ENCODE measurements at places on chromosomes 6 and 20.

GRCh38 chr20:14922503-14923267 lies 585.3 kb upstream of the FLRT3 start:
- no peak for DNase-seq

DNA sequence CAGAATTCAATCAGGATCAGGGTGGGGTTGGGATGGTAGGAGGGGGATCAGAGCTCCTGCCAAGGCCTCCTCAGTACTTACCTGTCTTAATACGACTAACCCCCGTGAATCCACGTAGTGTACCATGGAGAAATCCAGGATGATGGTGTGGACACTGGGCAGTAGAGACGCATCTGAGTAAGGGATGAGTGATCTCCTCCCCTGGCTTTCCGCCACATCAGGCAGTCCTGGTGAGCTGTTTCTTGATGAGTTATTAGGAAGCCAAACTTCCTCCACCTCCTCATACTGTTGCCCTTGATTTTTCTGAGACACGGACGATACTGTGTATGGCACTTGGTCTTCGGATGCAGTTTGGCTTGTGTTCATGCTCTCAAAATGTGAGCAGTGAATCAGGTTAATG lies 34.2 kb upstream of the SRPK1 start:
- no peak for DNase-seq

- no peak for DNase-seq
Measured at GRCh38 chr6:1363298-1363697, 26.1 kb upstream of the FOXF2 start.

- no peak for DNase-seq
Measured at GRCh38 chr20:63831646-63831992, 555 bp upstream of the ZBTB46 start.

DNA sequence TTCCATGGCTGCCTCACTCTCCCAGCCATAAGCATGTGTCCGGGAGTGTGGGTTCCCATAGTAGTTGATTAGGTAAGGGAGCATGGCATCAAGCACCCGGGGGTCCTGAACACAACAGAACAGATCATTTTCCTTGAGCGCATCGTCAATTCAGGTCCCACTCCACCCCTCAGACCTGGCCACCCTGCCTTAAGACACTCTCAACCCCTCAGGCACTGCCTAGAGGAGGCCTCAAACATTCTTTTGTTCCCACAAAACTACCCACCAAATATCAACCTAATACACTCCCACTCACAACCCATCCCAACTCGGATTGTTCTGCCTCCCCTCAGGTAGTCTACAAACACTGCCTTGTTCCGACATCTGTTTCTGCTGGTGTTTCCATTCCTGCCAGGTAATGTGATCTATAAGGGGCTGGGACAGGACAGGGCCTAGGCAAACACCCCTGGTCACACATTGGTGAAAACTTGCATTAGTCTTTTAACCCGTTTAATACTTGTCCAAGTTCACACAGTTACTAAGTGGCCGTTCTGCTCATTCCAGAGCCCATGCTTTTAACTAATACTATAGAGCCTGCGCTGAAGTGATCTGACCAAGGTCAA lies 1.4 kb downstream of the NFS1 start:
- no peak for DNase-seq

GRCh38 chr6:111524735-111525134 lies 41.7 kb upstream of the REV3L start:
- no peak for DNase-seq

- no peak for DNase-seq
Measured at GRCh38 chr20:4957939-4958362, 43.4 kb downstream of the SLC23A2 start.

GRCh38 chr6:129853996-129854711 lies 7.0 kb downstream of the TMEM244 start:
- DNase-seq = no peak

- no peak for DNase-seq
Measured at GRCh38 chr20:62978561-62978943, 26.0 kb downstream of the SLC17A9 start.

DNA sequence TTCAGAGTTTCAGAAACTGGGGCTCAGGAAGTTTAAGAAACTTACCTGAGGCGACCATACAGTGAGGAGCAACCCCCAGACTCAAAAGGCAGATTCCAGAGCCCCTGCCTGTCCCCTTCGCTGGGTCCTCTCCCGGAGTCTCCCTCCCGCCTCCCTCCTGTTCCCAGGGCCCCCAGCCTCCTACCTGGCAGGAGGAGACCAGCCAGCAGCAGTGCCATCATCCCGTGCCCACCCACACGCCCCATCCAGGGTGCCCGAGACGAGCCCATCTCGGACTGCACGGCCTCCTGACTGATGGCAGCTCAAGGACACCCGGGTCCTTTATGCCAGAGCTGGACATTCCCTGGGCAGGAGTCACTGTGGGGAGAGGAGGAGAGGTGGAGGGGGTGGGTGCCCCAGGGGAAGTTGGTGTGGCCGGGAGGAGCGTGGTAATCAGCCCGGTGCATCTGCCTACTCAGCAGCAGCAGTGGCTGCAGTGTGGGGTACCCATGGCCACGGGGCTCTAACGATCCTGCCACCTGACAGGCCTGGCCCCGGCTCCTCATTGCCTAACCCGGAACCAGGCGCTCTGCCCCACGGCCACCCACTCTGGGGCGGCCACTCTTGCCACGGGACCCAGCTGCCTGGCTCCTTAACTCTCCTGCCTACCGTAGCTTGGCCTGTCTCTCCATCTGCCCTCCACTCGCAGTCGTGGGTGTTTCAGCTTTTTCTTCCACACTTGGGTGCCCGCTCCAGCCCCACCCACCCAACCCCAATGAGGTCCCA lies at the start of gene CDSN:
CDSN (minus strand) TSS at position 296 of the 765 bp plus-strand sequence; CDS start at position 269, 27 bp downstream.
- DNase-seq = no peak

DNA sequence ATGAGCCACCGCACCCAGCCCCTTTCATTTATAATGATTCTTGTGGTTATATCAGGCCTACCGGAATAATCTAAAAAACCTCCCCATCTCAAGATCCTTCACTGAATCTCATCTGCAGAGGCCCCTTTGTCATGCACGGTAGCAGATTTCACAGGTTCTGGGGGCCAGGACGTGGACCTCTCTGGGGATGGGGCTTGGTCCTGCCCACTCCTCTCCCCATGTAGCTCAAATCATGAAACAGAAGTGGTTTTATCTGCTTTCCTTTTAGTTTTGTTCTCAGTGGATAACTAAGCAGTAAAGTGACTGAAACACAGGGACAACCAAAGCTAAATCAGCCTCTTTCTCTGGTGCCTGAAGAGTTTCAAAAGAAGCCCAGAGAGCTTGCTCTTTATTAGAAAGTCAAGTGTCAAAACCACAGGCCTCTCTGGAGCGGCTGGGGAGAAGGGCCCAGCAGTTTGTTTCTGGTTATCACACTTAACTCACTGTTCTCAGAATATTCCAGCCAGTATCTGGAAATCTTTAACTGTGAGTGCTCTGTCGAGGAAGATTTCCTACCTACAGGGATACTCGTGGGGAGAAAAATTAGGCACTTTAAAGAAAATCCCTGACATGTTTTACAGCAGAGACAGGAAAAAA lies 60.6 kb upstream of the FAM184A start:
- no peak for DNase-seq

- DNase-seq = peak; percentile 16
Measured at GRCh38 chr6:593139-593906, 63.6 kb downstream of the HUS1B start.

DNA sequence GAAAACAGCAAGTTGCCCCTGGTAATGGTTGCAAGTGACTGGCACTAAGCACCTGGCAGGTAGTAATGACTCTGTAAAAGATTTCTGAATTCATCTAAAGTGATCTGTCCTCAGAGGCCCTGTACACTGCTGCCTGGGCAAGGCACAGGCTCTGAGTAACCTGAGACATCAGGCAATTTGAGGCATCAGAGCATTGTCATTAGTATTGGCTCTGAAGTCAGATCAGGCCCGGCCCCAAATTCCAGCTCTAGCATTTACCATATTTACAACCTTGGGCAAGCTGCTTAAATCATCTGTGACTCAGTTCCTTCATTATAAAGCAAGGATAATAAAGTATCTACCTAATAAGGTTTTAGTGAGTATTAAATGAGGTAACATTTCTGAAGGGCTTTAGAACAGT lies 17.3 kb upstream of the TENT5A start:
- no peak for DNase-seq

- DNase-seq = peak; percentile 52
Measured at GRCh38 chr6:26240157-26241032, 124.6 kb upstream of the BTN3A2 start.

DNA sequence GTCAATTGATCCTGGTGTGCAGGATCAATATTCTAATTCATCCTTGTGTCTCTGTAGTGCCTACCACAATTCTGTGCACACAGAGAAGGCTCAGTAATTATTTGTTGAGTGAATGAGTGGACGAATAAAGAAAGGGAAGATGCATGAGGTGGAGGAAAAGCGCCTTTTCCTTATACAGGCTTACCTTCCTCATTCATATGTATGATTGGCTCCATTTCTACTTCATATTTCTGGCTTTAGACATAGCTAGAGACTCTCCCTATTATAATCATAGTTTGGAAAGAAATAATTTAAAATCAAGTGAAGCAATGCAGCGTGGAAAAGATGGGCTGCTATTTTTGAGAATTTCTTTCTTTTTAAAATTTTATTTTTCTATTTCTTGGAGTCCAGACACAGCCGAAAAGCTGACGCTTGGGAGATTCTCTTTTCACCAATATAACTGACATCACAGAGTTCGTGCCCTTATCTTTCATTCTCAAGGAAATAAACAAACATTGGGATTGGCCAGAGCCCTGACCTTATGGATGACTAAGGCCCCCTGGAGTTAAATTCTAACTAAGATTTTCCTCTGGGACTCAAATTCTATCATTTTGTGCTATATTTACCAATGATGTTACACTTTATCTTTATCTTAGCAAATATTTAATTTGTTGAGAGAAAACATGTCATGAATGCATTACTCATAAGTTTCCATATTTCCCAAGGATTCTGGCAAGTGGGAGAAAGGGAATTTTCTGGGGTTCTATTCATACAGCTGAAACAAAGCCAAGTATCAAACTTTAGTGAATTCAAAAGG lies 48.1 kb downstream of the PRL start:
- no peak for DNase-seq

DNA sequence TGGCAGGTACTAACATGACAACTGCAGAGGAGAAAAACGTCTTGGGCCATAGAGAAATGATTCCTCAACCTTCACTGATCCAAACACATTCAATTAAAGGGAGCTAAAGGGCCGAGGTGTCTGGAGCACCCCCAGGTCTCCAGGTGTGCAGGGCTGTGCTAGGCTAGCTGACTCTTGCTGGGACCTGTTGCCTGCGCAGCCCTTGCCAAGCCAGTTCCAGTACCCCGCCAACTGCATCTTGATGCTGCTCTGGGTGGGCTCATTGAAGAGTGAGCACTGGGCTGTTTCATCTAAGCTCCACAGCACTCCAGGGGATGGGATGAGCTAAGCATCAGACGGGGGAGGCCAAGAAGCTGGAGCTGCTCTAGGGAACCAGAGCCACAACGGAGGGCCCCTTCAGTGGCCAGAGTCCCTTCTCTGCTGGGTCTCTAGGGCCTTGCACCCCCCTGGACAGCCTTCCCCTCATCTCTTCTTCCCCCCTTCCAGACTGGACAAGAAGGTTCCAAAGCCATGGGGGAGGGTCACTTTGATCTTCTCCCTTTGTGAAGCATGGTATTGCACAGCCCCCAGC lies 15.9 kb downstream of the LEMD2 start:
- DNase-seq = no peak

DNA sequence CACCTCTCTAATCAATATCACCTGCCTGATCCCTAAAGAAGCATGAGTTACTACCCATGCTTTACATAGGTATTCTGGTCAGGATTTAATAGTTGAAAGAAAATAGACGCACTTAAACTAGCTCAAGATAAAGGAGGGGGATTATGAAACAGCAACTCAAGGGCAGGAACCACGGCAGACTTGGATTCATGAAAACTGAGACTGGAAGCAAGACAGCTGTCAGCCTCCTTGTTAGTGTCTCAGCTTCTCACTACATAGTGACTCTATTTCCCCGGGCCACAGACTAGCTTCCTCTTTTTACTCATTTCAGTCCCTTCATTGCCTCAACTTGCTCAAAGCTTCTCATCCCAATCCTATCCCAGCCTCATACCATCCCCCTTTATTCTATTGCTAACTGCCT lies 4.3 kb upstream of the SH3BGRL2 start:
- no peak for DNase-seq

- DNase-seq = no peak
Measured at GRCh38 chr20:63878899-63879663, 14.0 kb downstream of the TPD52L2 start.

GRCh38 chr6:13563009-13563408 lies 11.4 kb upstream of the SIRT5 start:
- no peak for DNase-seq

DNA sequence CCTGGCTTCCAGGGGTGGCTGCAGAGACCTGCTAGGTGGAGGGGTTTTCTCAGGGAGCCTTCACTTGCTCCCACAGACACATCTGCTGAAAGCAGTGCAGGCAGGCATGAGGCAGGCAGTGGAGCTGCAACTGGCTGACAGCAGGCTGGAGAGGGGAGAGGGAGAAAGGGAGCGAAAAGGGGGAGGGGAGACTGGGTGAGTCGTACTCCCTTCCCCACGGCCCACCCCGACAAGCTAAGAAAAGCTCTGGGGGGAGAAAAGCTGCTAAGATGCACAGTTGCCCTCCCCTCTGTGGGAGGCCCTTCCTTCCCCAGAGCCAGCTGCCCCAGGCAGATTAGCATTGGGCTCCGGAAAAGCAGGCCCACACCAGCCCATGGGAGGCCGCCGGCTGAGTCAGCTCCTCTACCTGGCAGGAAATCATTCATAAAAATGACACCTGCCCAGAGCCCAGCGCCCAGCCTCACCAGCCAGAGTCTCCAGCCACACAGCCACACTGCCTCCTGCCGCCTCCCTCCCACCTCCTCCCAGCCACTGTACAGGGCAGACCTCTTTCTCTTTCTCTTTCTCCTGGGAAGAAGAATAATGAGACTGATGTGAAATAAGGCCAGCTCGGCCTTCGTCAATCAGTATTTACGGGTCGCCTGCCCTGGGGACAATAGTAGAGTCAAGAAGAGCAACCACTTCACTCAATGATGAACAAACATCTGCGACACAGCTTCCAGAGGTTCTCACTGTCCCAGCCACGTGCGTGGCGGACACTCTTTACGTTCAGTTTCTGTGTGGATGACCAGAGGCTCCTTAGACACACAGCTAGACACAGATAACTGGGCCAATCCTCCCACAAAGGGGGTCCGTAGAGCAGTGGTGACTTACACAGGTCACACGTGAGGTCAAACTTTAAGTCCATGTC lies 7.7 kb upstream of the C20orf203 start:
- no peak for DNase-seq

GRCh38 chr6:113909224-113909856 lies 52.2 kb downstream of the MARCKS start:
- DNase-seq = no peak

DNA sequence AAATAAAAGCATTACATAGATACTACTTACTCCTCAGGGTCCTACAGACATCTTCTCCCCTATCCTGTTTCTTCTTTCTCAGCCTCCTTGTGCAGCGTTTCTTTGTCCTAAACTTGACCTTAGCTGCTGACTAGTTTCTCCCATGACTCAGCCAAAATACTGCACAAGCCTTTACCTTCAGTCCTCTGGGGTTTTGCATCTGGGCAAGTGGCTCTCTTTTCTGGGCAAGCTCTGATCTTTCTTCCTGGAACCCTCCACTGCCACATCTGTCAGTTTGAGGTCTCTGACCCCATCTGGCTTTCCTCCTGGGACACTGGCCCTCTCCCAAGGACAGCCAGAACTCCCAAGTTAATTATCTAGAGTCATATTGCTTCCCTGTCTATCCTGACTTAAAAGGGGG lies 838.4 kb downstream of the DHX35 start:
- no peak for DNase-seq

- DNase-seq = no peak
Measured at GRCh38 chr6:163133017-163133416, 281.5 kb upstream of the QKI start.

GRCh38 chr6:159221486-159222170 lies 52.4 kb downstream of the FNDC1 start:
- DNase-seq = no peak

All from activated effector memory CD4-positive, alpha-beta T cell treated with Interleukin-2 at 50 U/mL for 16 hours (primary cell).